ENCODE measurements at places on chromosomes 2 and 18.

DNA sequence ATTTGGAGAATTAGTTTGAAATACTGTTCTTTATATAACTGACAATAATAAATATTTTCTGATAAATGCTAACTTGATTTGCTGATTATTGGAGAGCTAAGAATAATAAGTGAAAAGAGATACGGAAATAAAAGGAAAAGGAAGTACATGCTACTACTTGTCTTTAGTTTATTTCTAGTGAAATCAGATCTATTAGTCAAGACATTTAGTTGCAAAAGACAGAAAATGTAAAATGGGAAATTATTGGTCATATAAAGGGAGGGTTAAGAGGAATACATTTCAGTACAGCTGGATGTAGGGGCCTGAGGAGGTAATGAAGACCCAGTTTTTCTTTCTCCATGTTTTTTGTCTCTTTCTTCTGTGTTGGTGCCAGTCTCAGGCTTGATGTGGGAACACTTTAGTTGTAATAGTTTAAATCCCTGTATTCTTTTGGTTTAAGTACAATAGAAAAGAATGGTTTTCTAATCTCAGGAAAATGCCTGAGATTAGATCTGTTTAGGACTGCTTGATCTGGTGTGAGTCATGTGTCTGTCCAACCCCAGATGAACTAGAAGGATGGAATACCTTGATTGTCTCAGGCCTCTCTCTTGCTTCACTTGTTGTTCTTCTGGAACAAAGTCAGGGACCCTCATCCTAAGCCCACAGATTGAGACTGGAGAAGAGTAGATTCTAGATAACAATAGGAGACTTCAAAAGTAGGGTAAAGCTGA is 58.0 kb downstream of the PLCL1 start:
- no peak for DNase-seq

- peak; percentile 38 for DNase-seq
Measured at GRCh38 chr18:49858309-49859020, 45.1 kb upstream of the ACAA2 start.

DNA sequence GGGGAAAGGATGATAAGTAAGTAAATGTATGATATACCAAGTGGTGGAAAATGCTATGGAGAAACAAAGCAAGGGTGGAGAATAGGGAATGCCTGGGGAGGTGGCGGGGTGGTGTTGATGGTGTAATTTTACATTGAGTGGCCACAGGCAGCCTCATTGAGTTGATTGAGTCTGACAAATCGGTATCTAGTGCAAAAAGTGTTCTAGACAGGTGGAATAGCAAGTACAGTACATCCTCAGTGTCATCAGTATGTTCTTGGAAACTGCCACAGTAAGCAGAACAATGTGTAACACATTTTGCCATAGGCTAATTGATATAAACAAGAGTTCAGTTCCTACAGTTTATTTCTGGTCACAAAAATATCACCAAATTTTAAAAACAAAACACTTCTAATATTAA is 46.4 kb downstream of the UGP2 start:
- DNase-seq = no peak

- DNase-seq = no peak
Measured at GRCh38 chr2:32743480-32744236, 115.8 kb downstream of the TTC27 start.

DNA sequence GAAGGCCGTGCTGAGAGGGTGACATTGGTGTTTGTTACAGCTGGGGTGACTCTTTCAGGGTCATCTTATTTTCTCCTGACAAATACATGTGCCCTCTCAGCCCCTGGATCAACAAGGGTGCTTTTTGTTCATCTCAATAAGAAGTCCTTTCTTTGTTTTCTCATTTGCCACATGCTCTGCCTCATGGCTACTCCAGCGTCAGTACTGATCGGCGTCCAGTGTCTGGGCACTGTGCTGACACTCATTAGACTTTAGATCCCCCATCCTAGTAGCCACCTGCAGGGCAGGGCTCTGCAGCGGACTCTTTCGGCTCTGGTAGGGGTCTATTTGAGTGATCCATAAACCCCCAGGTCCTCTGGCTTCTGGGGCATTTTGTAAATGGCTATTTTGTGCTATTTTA is 38.4 kb downstream of the NPPC start:
- no peak for DNase-seq

- DNase-seq = no peak
Measured at GRCh38 chr18:12515550-12515949, 107.8 kb downstream of the PRELID3A start.

- no peak for DNase-seq
Measured at GRCh38 chr2:236601316-236602202, 31.9 kb downstream of the ACKR3 start.

DNA sequence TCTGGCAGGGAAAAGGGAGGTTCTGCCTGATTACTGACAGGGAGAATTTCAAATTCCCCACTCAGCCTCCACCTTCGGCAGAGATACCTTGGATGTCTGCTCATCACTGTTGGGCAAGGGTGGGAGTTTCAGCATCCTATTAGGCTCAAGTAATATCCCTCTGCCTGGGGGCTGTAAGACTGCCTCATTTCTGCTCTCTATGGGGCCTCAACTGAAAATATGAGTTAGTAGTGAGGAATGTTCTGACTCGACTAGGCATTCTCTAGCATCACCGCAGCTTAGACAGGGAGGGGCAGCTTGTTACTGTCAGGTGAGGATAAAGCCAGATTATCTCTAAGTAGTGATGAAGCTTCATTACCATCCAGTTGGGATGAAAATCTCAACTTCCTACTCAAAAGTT is 87.7 kb upstream of the LRP1B start:
- DNase-seq = no peak

GRCh38 chr18:5582849-5583681 is 39.3 kb upstream of the EPB41L3 start:
- no peak for DNase-seq
